Brain pericyte (primary cell): ENCODE measurements at places on chromosomes 3 and 15.

DNA sequence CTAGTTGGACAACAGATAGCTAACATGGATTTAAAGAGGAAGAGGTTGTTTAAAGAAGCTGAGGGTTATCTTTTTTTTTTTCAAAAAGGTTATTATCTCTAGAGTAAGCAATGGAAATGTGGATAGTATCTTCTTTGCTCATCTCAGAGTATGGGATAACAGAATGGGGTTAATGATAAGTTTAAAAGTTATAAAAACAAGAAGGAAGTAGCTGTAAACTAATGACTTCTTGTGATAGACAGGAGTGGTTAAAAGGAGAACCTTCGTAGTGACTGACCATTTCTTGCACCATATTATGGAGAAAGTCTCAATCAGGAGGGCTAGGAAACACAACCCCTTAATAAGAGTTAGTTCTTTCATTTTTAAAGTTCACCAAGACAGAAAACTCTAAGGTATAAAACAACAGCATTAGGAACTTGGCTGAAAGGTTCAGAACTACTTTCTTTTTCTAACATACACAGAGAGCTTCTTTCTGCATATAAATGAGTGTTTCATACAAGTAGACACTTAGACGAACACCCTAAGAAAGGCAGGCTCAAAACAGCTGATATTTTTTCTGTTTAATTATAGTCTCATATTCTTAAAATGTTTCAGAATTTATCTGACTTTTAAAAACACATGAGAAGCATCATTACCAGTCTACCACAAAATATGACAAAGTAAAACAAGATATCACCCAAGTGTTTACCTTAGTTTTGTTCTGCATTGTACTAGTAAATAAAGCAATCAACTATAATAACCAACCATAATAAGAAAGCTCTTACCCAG lies 140.0 kb downstream of the MEIS2 start:
- no peak for DNase-seq

GRCh38 chr15:61336026-61336638 lies 107.0 kb upstream of the RORA start:
- no peak for DNase-seq

DNA sequence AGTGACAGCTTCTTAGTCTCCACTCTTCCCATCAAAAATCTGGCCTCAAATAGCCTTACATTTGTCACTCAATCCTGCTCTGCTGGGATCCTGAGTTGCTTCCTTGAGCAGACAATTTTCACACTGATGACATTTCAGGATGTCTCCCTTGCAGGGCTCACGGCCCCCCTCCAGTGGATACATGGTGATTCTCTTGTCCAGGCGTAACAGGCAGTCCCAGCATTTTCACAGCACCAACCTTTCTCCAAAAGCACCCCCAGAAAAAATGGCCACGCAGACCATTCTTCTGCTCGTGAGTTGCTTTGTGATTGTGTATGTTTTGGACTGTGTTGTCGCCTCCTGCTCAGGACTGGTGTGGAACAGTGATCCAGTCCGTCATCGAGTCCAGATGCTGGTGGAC lies 47.4 kb upstream of the WNT7A start:
- no peak for DNase-seq

GRCh38 chr3:187743195-187744141 lies 1.8 kb downstream of the BCL6 start:
- no peak for DNase-seq

- DNase-seq, result no peak
Observed at GRCh38 chr15:59936741-59937140, 67.4 kb upstream of the FOXB1 start.

GRCh38 chr3:121626495-121626894 lies 33.3 kb downstream of the FBXO40 start:
- no peak for DNase-seq

DNA sequence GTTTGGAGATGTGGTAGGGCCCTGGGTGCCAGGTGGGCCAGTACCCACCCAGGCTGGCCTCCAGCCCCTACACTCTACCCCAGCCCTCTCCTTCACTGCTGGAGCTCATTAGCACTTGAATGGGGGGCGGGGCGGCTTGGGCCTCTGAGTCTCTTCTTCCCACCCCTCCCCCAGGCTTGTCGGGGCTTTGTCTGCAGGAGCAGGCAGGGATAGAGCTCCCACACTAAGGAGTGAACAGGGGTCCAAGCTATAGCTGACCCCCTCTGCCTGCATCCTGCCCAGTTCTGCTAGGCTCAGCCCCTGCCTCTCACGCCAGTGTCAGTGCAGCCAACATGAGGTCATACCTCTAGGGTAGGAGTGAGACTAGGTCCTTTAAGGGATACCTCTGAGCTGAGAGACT lies 5.2 kb downstream of the GNAI2 start:
- DNase-seq, result no peak

DNA sequence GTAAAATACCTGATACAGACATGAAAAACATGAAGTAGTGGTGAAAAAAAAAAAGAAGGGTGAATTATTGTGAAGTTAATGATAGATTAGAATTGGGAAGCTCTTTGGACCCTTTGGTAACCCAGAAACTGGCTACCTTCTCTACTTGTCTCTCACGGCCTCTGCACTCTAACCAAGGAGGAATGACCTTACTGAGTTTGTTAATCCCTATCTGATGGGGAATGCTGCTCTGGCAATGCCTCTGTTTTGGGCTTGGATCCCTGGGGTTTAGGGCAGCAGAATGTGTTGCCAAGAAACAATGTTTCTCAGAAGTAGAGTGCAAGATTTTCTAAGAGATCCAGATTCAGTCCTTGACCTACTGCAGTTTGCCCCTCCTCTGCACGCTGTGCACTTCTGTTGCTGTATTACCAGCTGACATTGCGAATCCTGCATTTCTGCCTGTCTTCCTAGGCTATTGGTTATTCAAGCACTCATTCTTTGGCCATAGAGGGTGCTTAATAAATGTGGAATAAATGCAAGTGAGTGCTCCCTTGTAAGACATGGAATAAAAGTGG lies 49.2 kb upstream of the MAP3K13 start:
- DNase-seq, result no peak

DNA sequence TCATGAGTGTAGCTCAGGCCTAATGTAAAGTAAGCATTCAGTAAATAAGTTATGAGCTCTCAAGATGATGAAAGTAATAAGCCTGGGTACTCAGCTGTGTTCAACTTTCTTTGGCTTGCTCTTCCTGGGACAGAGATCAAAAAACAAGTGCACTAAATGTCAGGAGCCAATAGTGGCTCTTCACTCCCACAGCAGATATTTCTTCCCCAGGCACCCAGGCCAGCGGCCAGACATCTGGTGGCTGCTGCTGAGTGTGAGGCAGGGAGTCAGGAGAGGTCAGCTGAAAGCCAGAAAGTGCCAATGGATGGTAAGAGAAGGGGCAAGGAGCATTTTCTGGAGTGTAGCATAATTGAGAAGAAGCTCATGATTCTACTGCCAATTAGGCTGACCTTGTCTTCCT lies 18.2 kb upstream of the ITGA11 start:
- DNase-seq, result no peak

GRCh38 chr3:125154800-125155269 lies 57.7 kb downstream of the SLC12A8 start:
- DNase-seq, result no peak

- no peak for DNase-seq
Observed at GRCh38 chr3:143978263-143978631, 6.6 kb downstream of the DIPK2A start.

GRCh38 chr15:73493922-73494321 lies 51.0 kb downstream of the REC114 start:
- no peak for DNase-seq

DNA sequence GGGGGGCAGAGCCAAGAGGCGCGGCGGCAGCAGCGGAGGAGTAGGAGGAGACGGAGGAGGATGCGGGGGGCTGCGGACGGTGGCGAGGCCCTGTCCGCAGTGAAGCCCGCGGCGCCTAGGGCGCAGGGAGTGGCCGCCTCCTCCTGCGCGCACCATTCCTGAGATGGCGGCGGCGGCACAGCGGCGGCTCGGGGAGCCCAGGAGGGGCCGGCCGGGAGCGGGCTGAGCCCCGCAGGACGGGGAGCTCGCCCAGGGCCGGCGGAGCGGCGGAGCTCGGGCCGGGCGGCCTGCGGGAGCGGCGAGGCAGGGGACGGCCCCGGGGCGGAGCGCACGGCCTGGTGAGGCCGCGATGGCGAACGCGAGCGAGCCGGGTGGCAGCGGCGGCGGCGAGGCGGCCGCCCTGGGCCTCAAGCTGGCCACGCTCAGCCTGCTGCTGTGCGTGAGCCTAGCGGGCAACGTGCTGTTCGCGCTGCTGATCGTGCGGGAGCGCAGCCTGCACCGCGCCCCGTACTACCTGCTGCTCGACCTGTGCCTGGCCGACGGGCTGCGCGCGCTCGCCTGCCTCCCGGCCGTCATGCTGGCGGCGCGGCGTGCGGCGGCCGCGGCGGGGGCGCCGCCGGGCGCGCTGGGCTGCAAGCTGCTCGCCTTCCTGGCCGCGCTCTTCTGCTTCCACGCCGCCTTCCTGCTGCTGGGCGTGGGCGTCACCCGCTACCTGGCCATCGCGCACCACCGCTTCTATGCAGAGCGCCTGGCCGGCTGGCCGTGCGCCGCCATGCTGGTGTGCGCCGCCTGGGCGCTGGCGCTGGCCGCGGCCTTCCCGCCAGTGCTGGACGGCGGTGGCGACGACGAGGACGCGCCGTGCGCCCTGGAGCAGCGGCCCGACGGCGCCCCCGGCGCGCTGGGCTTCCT lies at the start of gene GPR27:
GPR27 (plus strand) TSS at position 155 of the 909 bp plus-strand sequence; CDS start at position 350, 195 bp downstream.
- DNase-seq, result no peak

GRCh38 chr3:196440696-196441095 lies 8.5 kb upstream of the UBXN7 start:
- DNase-seq, result no peak

DNA sequence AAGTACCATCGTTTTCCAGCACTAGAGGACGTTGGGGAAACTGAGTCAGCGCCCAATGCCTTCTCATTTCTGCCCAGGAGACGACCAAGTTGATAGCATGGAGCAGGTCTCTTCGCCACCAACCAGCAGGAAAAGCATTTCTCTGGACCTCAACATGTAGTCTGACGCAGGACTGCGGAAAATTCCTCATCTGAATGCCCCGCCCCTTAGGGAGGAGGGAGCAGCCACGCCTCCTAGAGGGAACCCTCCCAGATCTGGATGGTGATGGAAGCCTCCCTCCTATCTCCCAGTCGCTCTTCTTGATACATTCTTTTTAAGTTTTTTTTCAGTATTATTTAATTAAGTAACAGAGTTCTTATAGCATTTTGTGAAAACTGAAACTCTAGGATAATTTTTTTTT lies 17.4 kb upstream of the MINDY4B start:
- no peak for DNase-seq

DNA sequence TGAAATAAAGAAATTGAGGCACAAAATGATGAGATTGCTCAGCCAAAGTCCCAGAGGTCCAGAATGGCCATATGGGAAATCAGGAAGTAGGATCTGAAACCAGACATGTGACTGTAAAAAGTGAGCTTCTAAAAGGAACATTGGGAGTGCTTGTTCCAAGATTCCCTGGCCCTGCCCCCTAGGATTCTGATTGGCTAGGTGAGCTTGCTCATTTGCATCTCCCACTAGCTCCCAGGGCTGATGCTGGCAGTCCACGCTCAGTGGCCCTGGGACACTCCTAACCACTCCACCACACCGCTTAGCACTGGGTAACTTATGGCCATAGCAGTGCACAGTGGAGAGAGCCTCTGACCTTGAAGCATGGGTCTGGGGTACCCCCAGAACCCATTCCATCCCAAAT lies 326.7 kb downstream of the NTRK3 start:
- no peak for DNase-seq

DNA sequence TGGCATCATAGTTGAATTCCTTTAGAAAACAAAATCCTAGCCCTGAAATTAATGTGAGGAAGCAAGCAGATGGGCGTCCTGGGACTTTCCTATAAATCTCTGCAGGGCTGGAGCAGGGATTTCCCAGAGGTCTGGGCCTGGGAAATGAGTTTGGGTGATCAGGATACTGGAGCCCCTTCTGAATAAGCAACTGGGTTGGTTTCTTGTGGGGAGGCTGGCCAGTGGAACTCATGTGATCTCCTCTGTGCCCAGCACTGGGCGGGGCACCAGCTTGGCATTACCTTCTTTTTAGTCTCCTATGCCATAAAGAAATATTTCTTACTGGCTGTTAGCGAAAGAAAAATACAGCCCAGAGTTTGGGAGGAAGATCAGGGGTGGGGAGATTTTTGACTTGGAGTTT lies 1.7 kb downstream of the THSD4 start:
- DNase-seq, result no peak

DNA sequence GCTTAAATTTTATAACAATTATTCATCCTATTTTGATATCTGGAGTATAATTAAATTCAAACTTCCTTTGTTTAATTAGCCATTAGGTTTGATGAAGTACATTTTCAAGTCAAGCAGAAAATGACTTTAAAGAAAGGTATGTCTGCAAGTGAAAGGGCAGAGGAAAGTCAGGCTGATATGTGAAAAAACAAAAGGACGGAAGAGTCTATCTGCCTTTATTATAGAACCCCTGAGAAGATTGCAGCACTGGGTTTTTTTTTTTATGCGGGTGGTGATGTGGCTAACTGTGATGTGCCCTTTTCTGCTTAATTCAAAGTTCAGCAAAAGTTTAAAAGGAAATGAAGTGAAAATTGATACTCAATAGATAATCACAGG lies 83.2 kb downstream of the COL8A1 start:
- no peak for DNase-seq

DNA sequence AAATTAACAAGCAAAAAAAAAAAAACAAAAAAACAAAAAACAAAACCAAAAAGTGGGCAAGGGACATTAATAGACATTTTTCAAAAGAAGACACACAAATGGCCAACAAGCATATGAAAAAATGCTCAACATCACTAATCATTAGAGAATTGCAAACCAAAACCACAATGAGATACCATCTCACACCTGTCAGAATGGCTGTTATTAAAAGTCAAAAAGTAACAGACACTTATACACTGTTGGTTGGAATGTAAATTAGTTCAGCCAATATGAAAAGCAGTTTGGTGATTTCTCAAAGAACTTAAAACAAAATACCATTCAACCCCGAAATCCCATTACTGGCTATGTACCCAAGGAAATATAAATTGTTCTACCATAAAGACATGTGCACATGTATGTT lies 222.4 kb upstream of the CD96 start:
- DNase-seq, result no peak

- no peak for DNase-seq
Observed at GRCh38 chr3:59191651-59192050, 141.8 kb upstream of the CFAP20DC start.

GRCh38 chr15:89633585-89633984 lies 21.7 kb downstream of the KIF7 start:
- no peak for DNase-seq

DNA sequence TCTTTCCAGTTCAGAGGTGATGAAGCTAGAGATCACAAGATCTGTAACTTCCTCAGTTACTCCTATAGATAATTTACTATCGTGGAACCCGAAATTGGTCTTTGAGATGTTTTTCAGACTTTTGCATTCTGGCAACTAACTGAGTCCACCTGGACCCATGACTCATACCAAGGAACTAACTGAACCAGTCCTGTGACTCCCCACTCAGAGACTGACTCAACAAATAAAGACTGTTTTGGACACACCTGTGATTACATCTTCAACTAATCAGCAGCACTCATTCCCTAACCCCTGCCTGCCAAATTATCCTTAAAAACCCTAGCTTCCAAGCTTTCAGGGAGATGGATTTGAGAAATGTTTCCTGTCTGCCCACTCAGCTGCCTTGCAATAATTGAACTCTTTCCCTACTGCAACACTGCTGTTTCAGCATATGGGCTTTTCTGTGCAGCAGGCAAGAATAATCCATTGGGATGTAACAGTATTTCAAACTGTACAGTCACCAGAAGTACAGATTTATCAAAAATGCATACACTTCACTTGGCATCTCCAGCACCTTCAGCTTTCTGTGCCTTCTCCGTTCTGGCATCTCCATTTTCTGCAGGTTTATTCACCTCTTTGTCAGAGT lies 57.7 kb downstream of the GATM start:
- no peak for DNase-seq

- no peak for DNase-seq
Observed at GRCh38 chr3:113242096-113242581, 30.8 kb downstream of the BOC start.
